Testis (tissue), 5 donors: ENCODE measurements at places on chromosomes 4 and X. TPM values are rescaled to one million over a fixed set of nuclear protein-coding genes. Genes with fewer than 3 reads are reported as not detected.

- DNase-seq: peak; percentile 17
- peaks cover 5% of the 10 kb centered on the region for H3K4me1 ChIP-seq
- H3K27me3 ChIP-seq: no peaks in the 10 kb centered on the region
- H3K36me3 ChIP-seq: no peaks in the 10 kb centered on the region
Measured at GRCh38 chr4:124144238-124144654, 568.3 kb downstream of the ANKRD50 start.

DNA sequence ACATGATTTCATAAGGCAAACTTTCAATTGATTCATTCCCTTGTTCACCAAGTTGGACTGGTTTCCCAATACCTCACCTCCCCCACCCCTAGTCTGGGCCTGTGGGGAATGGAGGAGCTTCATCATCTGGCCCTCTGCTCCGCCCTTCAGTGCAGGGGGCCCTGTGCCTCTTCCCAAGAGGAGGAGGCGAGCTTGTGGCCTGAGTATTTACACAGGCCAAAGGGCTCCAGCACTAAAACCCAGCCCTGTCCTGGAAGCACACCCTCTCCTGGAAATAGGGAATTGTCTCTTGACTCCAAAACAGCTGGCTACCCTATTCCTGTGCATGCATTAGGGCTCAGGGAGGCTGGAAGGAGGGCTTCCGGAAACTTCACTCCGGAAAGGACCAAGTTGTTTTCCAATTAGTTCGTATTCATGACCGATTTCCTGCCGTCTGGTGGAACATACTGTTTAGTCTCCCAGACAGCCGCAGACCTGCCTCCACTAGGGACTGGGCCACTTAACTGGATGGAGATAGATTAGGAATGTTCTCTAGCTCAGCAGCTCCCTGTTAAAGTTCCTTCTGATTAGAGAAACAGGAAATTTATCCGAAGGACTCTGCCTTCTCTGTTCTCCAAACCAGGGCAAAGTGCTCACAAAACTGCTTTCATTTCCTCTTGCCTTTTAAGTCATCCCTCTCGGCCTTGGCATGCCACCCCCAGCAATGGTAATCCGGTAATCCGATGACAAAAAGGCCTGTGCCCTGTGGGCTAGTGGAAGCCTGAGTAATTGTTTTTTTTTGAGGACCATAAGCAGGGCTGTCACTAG, 5.8 kb downstream of the SRPX2 start:
- no peaks in the 10 kb centered on the region for H3K36me3 ChIP-seq
- no peaks in the 10 kb centered on the region for H3K27me3 ChIP-seq
- no peak overlapping the region for H3K4me3 ChIP-seq
- DNase-seq: peak; percentile 59

DNA sequence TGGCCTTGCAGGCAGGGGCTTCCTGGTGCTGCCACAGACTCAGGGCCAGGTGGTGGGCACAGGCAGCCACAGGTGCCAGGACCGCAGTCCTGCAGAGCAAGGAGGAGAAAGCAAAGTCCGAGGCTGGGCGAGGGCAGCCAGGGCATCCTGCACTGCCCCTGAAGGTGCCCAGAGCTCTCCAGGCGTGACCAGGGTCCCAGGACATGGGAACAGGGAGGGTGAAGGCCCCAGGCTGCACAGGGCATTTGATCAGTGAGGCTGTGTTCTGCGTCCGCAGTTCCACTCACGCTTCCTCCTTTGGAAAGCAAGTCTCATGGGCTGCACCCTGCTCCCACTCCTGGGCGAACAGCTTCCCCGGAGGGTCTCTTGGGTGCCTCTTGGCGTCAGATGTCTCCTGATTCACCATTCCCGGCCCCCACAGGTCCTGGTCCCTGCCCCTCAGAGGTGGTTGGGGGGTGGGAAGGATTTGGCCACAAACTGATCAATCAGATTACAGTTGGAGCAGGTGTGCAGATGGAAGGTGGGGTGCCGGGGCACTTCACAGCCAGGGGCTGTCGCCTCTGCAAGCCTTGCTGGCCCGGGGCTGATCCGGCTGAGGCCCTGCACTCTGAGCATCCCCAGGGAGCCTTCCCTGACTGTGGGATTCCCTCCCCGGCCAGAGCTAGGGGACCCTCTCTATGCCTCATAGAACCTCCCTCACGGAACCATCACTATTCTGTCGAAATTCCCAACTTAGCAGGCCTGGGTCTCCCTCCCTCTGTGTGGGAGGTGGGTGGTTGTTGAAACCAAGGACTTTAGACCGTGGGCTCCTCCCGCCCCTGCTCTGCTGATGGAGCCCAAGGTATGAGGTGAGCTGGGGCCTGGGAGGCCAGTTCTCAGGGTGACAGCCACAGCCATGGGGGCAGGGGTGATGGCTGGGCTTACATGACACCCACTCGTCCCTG, 3.3 kb downstream of the SH3TC1 start:
- H3K36me3 ChIP-seq: no peaks in the 10 kb centered on the region
- H3K4me1 ChIP-seq: peaks cover 23% of the 10 kb centered on the region
- H3K27ac ChIP-seq: no peak overlapping the region
- DNase-seq: no peak
- H3K27me3 ChIP-seq: no peaks in the 10 kb centered on the region

DNA sequence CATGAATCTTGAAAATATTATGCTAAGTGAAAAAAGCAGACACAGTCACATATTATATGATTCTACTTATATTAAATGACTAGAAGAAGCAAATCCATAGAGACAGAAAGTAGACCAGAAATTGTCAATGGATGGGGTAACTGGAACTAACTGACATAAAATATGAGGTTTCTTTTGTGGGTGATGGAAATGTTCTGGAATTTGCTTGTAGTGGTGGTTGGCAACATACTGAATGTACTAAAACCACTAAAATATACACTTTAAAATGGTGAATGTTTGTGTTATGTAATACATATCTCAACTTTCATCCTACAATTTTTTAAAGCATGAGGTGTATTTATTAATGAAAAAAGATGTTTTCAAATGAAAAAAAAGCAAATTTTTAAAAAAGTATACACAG, 14.7 kb downstream of the CNOT6L start:
- no peak for DNase-seq
- H3K36me3 ChIP-seq: no peaks in the 10 kb centered on the region
- no peaks in the 10 kb centered on the region for H3K27me3 ChIP-seq

DNA sequence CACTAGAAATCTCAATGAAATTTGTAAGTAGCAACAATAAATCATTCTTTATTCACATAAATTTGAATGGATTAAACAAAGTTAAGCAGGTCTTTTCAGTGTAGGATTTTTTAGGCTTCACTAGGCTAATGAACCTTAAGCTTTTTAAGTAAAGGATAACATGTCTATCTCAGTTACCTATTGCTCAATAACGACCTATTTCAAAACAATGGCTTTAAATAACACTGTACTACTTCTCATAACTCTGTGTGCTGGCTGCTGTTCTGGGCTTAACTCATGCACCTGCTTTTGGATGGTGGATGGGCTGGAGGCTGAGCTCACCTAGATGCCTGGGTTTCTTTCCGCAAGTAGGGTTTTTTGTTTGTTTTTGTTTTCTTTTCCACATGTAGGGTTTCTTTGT, 495.0 kb upstream of the SLIT2 start:
- H3K27ac ChIP-seq: no peak overlapping the region
- DNase-seq: no peak
- no peaks in the 10 kb centered on the region for H3K36me3 ChIP-seq
- no peaks in the 10 kb centered on the region for H3K4me1 ChIP-seq

GRCh38 chrX:74498924-74499323, 77.6 kb downstream of the SLC16A2 start:
- no peak overlapping the region for H3K27ac ChIP-seq
- DNase-seq: no peak
- H3K4me3 ChIP-seq: no peak overlapping the region
- no peaks in the 10 kb centered on the region for H3K4me1 ChIP-seq
- no peaks in the 10 kb centered on the region for H3K36me3 ChIP-seq

DNA sequence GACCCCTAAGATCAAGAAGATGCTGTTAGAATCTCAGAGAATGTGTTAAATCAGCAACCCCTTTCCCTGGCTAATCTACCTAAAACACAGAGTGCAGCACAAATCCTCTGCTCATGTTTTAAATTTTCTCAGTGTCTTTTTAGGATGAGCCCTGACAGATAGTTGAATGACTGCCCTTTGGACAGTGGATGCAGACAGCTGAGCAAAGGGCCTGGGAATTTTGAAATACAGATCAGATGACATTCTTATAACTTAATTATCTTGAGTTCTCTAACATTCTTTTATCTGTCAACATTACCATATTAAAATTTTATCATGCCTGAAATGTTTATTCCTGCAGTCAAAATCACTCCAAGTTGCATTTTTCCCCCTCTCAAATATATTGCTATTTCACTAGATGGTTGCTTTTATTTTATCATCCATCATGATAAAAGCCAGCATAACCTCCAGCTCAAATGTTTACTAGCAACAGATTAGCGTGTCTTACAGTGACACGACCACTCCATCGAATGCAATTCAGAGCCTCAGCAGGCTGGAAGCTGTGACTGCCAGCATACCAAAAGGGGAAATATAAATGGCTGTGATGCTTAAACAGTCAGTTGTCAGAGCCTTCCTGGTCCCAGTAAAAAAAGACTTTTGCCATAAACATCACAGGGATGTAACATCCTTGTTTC, 22.8 kb upstream of the ARHGAP24 start:
- no peaks in the 10 kb centered on the region for H3K4me1 ChIP-seq
- no peak overlapping the region for H3K27ac ChIP-seq
- H3K36me3 ChIP-seq: no peaks in the 10 kb centered on the region
- no peak for DNase-seq
- H3K27me3 ChIP-seq: no peaks in the 10 kb centered on the region
- H3K4me3 ChIP-seq: no peak overlapping the region

- no peak for DNase-seq
- no peaks in the 10 kb centered on the region for H3K4me1 ChIP-seq
- no peaks in the 10 kb centered on the region for H3K27me3 ChIP-seq
- no peak overlapping the region for H3K4me3 ChIP-seq
Measured at GRCh38 chr4:150382028-150382427, 199.9 kb upstream of the MAB21L2 start.

DNA sequence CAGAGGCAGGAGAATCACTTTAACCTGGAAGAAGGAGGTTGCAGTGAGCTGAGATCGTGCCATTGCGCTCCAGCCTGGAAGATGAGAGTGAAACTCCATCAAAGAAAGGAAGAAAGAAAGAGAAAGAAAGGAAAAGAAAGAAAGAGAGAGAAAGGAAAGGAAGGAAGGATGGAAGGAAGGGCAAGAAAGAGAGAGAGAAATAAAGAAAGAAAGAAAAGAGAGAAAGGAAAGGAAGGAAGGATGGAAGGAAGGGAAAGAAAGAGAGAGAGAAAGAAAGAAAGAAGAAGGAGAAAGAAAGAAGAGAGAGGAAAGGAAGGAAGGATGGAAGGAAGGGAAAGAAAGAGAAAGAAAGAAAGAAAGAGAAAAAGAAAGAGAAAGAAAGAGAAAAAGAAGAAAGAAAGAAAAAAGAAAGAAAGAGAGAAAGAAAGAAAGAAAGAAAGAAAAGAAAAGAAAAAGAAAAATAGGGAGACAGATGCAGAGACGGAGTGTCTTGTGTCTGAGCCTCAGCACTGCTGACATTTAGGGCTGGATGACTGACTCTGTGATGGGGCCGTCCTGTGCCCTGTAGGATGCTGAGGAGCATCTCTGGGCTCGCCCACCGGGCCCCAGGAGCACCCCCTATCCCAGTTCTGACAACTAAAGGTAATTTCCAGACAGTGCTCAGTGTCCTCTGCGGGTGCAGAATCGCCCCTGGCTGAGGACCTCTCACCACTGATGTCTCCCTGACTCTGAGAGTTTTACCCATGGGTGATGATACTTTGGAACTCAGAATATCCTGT, 61.7 kb downstream of the CRLF2 start:
- H3K27me3 ChIP-seq: no peaks in the 10 kb centered on the region
- H3K36me3 ChIP-seq: no peaks in the 10 kb centered on the region

- no peak overlapping the region for H3K27ac ChIP-seq
- H3K27me3 ChIP-seq: no peaks in the 10 kb centered on the region
- DNase-seq: no peak
- H3K4me3 ChIP-seq: no peak overlapping the region
- no peaks in the 10 kb centered on the region for H3K36me3 ChIP-seq
Measured at GRCh38 chrX:134932528-134933217, 58.1 kb upstream of the SMIM10 start.

- H3K36me3 ChIP-seq: no peaks in the 10 kb centered on the region
- no peaks in the 10 kb centered on the region for H3K27me3 ChIP-seq
- DNase-seq: no peak
- H3K27ac ChIP-seq: no peak overlapping the region
- no peaks in the 10 kb centered on the region for H3K4me1 ChIP-seq
Measured at GRCh38 chrX:121782544-121782943, 735.1 kb downstream of the GLUD2 start.

DNA sequence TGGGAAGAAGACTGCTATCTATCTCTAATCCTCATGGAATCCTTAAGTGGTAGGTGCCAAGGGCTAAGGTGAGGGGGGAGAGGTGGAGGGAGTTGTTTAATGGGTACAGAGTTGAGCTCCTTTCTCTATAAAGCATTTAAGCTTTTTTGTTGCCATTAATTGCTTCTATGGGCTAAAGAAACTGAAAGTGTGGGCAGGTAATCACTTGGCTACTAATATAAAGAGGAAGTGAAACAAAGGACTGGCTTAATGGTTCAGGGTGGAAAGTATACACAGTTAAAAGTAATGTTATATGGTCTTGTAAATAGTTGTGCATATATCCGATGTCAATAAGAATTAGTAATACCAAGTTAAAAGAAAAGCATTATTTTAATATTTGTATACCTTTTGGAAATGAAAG, 83.9 kb downstream of the POLA1 start:
- no peak overlapping the region for H3K27ac ChIP-seq
- no peaks in the 10 kb centered on the region for H3K27me3 ChIP-seq
- DNase-seq: no peak

DNA sequence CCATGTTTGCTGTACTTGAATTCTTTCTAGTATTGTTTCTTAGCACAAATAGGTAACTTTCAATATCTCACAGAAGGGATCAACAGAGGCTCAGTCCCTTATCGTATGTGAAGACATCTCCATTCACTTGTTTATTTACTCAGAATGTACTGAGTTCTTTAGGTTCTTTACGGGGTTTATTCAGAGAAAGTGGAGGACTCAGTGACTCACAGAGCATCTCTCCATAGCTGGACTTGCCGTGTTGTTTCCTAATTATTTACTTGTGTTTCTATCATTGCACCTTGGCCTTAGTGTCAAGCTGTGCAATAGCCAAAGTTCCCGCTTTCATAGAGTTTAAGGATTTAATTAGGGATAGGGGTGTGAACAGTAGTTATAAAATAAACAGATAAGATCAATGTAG, 57.1 kb downstream of the RHOH start:
- H3K27ac ChIP-seq: no peak overlapping the region
- no peak overlapping the region for H3K4me3 ChIP-seq
- H3K27me3 ChIP-seq: no peaks in the 10 kb centered on the region

- no peak for DNase-seq
- no peaks in the 10 kb centered on the region for H3K36me3 ChIP-seq
- H3K4me3 ChIP-seq: no peak overlapping the region
- H3K4me1 ChIP-seq: no peaks in the 10 kb centered on the region
- no peak overlapping the region for H3K27ac ChIP-seq
Measured at GRCh38 chrX:136065044-136065671, 79.9 kb downstream of the SLC9A6 start.

The CDS1 gene
- 13.5 TPM for polyA plus RNA-seq

The RRH gene
- 0.51 TPM for polyA plus RNA-seq

The NUDT11 gene
- polyA plus RNA-seq: 78.7 TPM

The HSFX2 gene
- 11.8 TPM for polyA plus RNA-seq
